ENCODE measurements at places on chromosomes 4 and X.

DNA sequence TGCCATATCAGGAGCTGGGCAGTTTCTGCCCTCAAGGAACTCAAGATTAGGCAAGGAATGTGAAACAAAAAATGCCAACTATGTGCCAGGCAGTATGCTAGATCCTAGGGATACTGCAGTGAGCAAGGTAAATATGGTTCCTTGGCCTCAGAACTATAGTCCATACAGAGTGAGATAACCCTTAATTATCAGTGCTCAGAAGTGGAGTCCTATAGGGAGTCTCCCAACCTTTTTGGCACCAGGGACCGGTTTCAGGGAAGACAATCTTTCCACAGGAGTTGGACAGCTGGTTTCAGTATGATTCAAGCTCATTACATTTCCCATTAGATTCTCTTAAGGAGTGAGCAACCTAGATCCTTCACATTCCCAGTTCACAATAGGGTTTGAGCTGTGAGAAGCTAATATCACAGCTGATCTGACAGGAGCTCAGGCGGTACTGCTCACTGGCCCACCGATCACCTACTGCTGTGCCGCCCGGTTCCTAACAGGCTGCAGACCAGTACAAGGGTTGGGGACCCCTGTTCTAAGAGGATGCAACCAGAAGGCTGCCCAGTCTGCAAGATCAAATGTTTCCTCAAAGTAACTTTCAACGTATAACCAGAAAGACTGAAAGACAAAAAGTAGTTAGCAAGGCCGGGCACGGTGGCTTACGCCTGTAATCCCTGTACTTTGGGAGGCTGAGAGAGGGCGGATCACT, 1.7 kb upstream of the SRP72 start:
- DNase-seq = peak; percentile 6

GRCh38 chrX:6961286-6962005, 186.1 kb upstream of the STS start:
- no peak for DNase-seq

DNA sequence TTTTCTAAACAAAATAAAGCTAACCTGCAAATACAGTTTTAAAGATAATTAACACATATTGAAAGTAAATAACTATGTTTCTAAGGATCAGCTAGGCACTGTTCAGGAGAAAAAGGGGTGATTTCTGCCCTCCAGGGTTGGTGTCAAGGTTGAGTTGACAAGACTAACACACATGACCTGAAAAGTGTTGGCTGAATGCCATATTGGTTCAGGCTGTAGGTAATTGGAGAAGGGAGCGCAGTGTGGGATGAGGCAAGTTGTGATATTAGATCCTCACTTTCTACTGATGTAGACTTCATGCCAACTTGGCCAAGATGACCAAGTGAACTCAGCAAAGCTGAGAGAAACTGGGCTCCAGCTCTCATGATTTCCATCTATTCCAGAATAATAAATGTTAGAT, 42.2 kb downstream of the PPM1K start:
- DNase-seq = no peak

- DNase-seq = peak; percentile 46
Observed at GRCh38 chrX:112840382-112841113, at the start of gene AMOT. TSS of gene AMOT (minus strand) at chrX:112840831. CDS start at chrX:112823126, 17,705 bp downstream.

- no peak for DNase-seq
Observed at GRCh38 chr4:1490654-1491327, 84.5 kb upstream of the NKX1-1 start.

GRCh38 chr4:107825072-107825824, 516 bp downstream of the SGMS2 start:
- no peak for DNase-seq

GRCh38 chr4:122577808-122578781, 42.8 kb downstream of the IL21 start:
- peak; percentile 84 for DNase-seq

DNA sequence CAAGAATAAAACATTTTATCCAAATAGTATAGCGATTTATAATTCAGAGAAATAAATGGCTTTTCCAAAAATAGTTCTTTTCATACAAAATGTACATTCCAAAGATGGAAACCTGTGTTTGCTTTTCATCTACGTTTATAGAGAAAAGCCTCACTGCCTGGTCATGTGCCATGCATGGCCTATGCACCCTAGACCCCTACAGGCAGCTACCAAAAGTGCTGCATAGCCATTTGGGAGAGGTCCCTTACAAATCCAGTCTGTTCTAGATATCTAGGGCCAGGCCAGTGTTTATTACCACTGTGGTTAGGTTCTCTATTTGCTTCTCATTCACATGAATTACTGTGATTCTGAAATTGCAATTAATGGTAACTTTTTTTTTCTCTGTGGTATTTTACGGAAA, 17.2 kb downstream of the HMGB2 start:
- no peak for DNase-seq

DNA sequence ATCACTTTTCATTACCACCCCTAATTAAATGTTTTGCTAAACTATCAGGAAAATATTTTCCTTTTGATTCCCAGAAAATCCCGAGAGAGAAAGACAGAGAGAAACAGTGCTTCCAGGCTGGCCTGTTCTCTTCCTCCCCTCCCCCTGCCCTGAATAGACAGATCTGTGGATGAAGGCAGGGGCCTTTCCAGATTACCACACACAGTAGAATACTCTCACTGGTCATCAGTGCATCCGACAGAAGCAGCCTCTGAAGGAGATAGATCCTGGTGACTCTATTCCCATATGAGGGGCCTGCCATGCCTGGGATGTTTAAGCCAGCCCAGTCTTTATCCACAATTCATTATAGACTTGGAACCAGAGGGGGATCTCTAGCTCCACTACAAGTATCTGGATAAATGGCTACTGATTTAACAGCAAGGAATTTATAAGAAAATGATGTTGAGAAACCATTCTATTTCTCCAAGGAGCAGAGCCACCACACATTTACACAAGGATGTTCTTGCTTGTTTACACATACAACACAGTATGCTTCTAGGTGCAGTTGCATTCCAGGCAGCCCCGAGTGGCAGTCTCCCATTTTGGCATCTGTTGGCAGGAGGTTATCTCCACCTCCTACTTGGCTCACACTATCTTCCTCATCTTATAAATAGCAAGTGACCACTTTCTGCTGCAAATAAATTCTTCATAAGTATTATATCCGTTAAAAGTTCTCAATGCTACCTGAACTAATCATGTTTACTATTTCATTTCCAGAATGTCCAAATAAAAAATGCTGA, 115.8 kb downstream of the HS6ST2 start:
- no peak for DNase-seq

GRCh38 chrX:106903291-106903824, at the start of gene RIPPLY1:
TSS of gene RIPPLY1 (minus strand) at chrX:106903341. CDS start at chrX:106903287, 54 bp downstream.
- DNase-seq = no peak

- DNase-seq = no peak
Observed at GRCh38 chrX:148929686-148930085, 429.3 kb downstream of the AFF2 start.

GRCh38 chr4:21948347-21949072, at the start of gene KCNIP4:
TSS of gene KCNIP4 (minus strand) at chr4:21948772.
- DNase-seq = peak; percentile 27

DNA sequence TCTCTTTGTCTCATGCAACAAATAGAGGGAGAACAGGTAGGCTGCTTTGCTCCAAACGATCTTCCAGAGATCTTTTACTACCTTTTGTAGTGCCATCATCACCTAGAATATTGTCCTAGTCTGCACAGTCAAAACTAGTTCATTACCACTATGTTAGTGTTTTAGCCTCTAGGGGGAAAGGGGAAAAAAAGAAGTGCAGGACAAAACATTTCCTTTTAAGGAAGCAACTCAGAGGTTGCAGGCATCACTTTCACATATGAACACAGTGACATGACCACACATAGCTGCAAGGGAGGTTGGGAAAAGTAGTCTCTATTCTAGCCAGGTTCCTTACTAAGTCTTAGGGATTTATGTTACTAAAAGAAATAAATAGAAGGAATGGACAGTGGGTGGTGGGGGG, 39.3 kb upstream of the RAP2C start:
- no peak for DNase-seq

DNA sequence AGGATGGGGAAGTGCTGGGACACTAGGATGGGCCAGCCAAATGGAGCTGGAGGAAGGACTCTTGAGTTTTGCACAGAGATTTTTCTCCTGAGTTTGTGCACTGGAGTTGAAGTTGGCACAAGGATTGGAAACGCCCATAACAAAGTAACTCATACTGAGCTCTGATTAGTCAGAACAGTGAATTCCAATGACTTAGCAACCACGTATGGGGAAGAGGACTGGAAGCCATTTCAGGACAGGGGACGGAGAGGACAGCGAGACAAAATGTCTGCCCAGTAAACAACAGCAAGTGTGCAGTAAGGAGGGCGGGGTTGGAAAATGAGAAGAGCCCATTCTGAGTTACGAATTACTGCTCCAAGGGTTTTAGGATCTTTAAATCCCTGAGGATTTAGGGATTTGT, 5.9 kb downstream of the RIPPLY1 start:
- no peak for DNase-seq

DNA sequence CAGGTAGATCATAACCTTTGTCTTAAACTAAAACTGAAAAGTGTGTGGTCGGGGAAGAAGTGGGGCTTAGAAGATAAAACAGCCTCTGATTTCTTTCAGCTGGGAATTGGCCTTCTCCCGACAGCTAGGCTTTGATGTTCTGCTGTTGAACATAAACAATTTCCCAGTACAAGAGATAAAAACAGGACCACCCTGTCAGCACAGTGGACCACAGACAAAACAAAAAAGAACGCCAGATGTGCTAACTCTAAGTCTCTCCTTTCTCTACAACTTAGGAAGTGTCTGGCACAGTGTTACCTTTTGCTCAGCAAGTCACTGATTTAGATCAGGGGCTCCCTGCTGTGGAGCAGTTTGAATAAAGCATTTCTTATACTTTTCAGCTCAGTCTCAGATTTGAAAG, 87.5 kb upstream of the UXT start:
- DNase-seq = no peak

- no peak for DNase-seq
Observed at GRCh38 chr4:172838111-172838510, 330.5 kb upstream of the GALNT7 start.

DNA sequence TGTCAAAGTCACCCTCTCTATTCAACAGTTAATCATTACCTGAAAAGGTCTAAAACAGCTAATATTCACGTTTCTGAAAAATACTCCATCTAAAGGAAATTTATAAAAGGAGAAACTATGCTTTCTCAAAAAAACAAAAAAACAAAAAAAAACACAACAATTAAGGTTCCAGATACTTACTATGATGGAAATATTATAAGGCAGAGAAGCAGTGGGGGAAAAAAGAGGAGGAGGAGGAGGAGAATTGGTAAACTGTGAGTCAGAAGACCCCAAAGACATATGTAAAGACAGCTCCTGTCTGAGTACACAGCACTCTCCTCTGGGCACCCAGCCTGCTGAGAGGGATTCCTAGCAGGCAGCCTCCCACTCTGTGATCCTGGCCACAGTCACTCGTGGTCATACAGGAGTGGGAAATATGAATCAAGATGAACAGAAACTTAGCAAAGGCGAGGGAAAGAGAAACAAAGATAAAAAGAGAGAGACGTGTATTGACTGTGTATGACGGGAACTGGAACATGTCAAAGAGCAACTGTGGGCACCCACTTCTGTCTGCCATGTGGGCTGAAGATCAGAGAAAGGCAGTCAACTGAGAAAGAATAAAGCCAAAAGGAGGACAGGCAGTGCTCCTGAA, 12.5 kb downstream of the KLHL15 start:
- no peak for DNase-seq

GRCh38 chr4:6394671-6395081, 77.7 kb downstream of the PPP2R2C start:
- DNase-seq = no peak

- DNase-seq = no peak
Observed at GRCh38 chr4:171629182-171629581, 184.0 kb upstream of the GALNTL6 start.

All from MM.1S (cell line).